ENCODE measurements at places on chromosomes 1 and 21.

GRCh38 chr21:46410516-46410915 lies 48.2 kb upstream of the DIP2A start:
- DNase-seq = no peak

DNA sequence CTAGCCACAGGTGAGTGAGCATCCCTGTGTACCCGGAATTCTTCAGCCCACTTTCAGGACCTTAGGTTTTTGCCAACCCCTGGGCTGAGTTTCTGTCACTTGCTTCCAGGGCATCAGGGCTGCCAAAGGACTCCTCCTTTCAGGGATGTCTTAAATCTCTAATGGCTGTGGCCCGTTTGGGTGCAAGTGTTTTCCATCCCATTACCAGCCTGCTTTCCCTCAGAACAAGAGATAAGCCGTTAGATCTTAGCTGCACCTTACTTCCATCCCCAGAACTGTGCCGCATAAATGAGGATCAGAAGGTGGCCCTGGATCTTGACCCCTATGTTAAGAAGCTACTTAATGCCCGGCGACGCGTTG lies 652 bp downstream of the SNAPIN start:
- DNase-seq = no peak

DNA sequence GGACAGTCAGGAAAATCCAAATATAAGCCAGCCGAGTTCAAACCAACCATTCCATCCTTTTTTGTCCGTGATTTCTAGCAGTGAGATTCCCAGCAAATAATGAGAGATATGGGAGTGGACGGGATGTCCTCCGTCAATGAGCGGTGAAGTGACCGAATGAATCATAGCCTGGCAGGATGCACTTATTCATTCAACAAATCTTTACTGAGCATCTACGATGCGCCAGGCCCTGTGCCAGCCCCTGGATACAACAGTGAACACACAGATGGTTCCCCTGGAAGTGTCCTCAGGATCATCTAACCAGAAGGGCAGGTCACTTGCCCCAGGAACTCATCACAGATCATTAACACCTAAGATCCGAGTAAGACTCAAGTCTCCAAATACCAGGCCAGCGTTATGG lies 8.2 kb upstream of the PLEKHA6 start:
- no peak for DNase-seq

- no peak for DNase-seq
These were observed 88.5 kb upstream of the BCL9 start for GRCh38 chr1:147452809-147453208.

DNA sequence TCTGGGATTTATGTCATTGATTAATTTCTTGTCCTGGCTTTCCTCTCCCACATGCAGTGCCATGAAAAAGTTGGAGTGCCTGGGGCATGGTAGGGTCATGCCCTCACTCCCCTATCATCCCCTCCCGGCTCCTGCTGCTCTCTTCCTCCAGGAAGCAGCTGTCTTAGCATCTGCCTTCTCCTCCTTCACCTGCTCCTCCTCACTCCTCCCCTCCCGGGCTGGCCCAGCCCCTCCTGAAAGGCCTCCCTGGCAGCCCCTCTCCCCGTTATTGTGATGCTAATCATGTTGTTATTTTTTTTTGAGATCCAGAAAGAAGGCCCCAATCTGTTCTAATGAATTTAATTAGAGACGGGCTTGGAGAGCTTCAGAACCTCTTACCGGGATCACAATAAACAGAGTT lies 36.3 kb upstream of the NFASC start:
- no peak for DNase-seq
